ENCODE measurements at places on chromosomes 7 and 10.

GRCh38 chr7:123724817-123725253, 24.0 kb downstream of the WASL start:
- no peak for DNase-seq

DNA sequence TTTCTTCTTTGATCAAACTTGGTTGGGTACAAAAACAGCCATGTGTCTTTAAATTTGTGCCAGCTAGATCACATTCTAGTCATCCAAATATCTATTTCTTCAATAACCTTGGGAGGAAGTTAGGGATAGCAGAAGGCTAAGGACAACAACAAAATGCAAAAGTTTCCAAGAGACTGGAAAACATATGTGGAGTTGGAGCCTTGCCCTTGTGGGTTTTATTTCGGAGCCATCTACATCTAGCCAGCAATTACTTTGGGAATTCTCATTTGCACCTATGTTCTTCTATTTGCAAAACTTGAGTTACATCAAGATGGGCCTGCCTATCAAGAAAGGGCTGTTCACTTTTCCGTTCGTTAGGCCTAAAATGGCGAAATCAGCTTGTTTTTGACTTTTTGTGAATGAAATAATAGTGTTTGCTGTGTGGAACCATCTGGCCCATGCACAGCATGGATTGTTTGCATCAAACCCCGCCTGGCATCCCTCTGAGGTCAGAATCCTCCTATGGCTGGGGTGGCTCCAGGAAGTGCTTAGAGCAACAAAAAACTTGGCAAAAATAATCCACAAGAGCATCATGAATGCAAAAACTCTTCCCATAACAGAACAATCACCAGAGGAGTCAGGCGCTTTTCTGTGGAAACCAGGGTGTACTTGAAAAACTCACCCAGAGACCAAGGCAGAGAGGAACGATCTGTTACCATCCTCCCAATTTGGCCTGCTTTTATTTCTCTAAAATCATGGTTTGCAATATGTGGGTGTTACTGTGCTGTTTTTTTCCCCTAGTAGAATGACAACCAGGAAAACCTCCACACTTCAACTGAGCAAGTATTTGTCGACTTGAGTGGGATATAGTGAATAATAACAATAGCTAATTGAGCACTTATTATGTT, 36.2 kb upstream of the XPNPEP1 start:
- DNase-seq: no peak

- DNase-seq: peak; percentile 54
These were observed 130.4 kb downstream of the SMURF1 start for GRCh38 chr7:99013266-99014112.

GRCh38 chr7:139334399-139335150, 6.6 kb upstream of the FMC1 start:
- DNase-seq: no peak

DNA sequence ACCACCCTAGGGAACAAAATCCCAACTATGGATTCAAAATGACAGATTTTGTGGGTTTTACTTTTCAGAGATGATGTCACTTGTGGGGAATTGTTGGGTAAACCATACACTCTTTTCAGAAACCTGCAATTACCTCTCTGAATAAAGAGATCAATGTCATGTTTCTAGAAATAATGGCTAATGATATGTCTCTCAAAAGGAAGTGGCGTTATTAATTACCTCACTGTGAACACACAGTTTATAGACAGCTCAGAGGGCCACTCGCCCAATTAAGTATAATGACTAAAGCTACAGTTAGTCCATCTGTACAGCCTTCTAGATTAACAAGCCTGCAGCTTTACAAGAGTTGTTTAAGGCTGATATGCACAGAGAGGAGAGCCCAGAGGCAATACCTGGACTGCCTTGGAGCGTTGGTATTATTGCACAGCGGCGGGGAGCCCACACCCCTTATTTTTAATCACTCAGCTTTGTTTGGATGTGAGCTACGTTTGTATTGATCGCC, 79.5 kb downstream of the RAB11FIP2 start:
- DNase-seq: no peak

- no peak for DNase-seq
These were observed 933.7 kb downstream of the DNAJB9 start for GRCh38 chr7:109503421-109503820.

DNA sequence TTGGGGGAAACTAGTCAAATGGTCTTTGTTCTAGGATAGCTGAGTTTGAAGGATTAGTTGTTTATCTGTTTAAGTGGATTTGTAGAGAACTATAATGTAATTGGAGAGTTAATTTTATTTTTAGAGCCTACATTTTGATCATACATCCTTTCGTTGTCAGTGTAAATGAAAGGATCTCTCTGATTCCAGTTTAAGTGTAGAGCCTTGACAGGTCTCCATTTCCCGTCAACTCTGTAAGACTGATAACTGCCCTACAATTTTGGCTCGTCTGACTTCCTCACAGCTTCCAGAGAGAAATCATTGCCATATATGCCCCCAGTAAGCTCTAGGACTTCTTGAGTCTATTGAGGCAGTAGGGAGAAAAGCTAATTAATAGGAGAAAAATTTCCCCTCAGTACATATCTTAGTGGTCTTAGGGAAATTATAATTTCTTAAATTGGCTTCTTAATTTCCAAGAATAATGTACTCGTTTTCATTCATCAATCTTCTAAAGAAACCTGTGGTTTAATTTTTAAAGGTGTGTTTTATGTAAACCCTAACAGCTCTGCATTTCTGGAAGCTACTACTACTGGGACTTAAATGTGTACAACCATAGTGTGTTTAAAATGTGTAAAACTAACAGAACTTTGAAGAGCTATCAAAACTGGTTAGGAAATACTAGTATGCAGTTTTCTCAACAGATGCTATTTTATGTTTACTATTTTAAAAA, 3.8 kb downstream of the KMT2E start:
- DNase-seq: no peak

GRCh38 chr10:31035266-31035798, 3.7 kb upstream of the ZNF438 start:
- no peak for DNase-seq

All from suprapubic skin (tissue), 4 donors.